ENCODE measurements at places on chromosomes 4 and X.

DNA sequence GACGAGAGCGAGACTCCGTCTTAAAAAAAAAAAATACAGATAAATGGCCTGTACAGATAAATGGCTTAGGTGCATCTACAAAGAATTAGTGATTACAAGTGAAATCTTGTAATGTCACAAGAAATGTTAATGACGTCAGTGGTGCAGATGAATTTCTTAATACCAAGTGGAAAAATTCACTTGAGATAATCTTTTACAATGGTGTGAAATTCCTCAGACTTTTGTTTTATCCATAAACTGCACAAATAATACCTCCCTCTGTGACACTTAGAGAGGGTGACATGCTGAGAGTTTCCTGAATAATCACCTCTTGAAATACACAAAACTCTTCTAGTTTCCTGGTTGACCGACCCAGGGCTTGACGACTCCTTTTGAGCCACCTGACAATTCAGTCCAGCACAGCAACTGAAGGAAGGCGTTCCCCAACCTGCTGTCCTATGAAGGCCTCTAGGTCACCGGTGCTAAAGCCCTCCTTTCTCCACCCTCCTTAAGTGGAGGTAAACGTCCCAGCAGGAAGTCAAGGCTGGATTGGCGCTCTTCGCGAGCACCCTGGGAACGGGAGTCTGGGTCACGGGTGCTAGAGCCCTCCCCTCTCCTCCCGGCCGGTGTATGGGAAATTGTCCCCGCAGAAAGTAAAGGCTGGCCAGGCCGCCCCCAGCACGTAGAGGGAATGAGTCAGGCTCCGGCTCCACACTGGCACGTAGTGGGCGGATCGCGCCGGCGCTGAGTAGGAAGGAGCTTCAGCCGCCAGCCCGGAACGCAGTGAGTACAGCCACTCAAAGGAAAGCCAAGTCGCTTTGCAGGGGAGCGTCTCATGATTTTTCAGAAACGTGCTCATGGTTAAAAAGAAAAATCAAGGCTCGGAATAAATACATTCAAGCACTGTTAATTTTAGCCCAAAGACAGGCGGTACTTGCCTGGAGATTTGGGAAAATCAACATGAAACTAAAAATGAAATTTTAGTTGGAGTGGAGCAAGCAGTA, at the start of gene TMEM144:
TSS of gene TMEM144 (plus strand) at position 662 of the 983 bp plus-strand sequence. CDS start 2,182 bp downstream, outside the sequence.
- peak; percentile 77 for DNase-seq

DNA sequence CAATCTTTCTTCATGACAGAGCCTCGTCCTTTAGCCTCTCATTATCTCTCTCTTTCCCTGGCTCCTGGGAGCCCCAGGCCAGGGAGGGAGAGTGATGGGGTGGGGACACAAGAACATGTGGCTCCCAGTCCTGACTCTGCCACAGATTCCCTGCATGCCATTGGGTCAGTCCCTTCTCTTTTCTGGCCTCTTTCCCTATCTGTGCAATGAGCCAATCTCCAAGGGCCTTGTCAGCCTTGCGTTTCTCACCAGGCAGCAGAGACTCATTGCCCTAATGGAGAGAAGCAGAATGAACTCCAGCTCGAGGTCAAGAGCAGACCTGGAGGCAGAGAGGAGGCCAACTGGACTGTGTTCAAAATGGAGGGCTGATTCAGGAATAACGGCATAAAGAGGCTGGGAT, 38.4 kb upstream of the PJA1 start:
- no peak for DNase-seq

DNA sequence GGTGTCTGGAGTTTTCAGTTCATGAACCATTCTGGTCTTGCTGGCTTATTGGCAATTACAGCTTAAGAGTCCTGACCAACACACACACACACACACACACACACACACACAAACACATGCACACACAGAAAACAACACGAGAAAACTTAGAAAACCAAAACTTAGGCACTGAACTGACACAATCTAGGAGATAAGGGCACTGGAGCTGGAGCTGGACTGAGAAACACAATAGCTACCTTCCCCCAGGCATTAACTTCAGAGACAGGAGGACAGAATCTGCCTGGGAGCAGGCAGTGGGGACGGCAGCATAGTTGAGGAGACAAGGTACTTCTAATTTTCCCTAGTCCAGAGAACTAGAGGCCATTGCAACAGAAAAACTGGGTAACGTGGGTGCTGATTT, 62.3 kb downstream of the LNX1 start:
- no peak for DNase-seq

DNA sequence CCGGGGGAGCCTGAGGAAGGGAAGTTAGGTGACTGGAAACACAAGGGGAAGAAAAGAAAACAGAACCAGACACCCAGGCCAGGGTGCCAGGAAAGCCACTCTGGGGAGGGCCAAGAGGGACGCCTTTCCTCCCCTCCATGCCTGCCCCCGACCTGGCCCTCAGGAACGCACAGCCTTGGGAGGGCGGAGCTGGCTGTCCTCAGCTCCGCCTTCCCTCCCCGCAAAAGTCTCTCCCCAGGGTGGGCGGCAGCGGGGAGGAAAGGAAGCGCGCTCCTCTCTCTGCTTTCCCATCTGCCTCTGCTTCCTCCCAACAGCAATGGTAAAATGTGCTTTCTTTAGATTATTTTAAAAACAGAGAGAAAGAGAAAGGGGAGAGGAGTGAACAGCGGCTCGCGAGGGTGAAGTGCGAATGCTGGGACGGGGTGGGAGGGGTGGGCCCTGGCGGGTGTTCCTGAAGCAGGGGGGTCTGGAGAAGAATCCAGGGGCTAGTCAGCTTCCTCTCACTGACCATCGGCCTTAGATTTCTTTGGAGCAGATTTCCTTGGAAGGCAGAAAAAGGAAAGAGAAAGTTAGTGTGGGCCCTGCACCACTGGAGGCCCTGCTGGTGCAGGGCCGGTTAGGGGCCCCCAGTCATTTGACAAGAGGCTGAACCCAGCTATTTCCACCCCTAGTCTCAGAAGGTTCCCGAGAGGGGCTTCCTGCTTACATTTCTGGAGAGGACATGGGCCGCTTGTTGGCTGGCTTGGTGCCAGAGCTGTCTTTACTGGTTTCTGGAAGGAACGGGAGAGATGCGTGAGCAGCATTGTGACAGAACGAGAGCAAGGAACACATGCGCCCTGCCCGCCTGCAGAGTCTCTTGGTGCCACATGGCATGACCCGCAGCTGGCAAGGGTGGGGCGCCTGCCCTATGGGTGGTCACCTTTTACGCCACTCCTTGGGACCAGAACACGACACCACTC, 4.7 kb upstream of the RENBP start:
- no peak for DNase-seq
